ENCODE measurements at places on chromosomes 2 and 18. TPM values are rescaled to one million over a fixed set of nuclear protein-coding genes. Genes with fewer than 3 reads are reported as not detected.

The CYTIP gene
- total RNA-seq, result 5.1 TPM

The ACADL gene
- total RNA-seq, result 9.2 TPM

- DNase-seq, result no peak
Observed at GRCh38 chr2:84781942-84782716, 98.8 kb downstream of the TRABD2A start.

GRCh38 chr2:85736456-85737355 lies 17.1 kb upstream of the ATOH8 start:
- no peak for DNase-seq

DNA sequence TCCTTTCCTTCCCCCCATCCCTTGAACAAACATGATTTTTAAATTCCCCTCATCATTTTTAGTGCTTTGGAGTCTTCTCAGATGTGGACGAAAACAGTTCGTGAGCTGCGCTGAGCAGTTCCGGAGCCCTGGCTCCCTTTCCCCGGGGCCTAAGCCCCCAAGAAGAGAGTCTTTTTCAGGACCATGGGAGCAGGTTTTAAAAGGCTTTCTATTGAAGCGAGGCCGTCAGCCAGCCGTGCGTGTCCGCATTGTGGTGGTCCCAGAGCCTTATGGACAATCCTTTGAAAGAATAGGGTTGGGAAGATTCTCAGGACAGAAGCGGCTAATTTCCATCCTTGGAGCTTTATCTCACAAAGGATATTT lies 290.7 kb downstream of the SOX11 start:
- DNase-seq, result no peak

GRCh38 chr2:127913808-127914457 lies 28.2 kb upstream of the AMMECR1L start:
- DNase-seq, result no peak

The SEC11C gene
- 56.0 TPM for total RNA-seq

GRCh38 chr2:101753720-101754490 lies 56.4 kb downstream of the MAP4K4 start:
- no peak for DNase-seq

DNA sequence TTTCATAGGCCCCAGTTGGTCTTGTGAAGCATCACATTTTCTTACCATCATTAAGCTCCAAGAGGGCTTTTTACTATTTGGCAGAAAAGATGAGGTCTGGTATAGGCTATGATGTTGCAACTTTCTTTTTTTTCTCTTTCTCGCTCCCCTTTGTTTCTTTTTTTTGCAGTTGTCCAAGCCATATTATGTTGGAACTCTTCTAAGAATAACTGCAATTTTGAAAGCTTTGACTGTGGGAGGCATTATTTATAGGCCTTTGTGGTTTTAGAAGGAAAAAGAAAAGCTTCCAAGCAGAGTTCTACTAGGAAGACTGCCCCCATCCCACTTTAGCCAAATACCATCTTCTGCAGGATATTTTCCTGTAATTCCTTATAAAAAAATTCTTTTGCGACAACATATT lies 571.6 kb downstream of the ARHGAP15 start:
- no peak for DNase-seq

DNA sequence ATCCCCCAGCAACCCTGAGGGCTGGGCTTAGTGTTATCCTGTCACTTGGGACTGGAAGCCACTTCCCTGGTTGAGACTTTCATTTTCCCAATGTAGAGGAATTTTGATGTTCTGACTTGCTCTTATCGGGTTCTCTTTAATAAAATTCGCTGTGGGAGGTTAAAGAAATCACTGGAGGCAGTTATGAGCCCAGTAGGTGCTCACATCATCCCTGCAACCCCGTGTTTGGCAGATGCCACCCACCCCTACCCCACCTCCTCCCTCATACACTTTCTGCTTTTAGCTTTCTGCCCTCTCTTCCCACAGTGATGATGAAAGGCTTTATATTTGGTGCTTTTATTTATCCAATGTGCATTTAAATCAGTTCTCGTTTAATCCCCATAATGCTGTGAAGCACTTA lies 106.6 kb downstream of the MAPK4 start:
- no peak for DNase-seq

DNA sequence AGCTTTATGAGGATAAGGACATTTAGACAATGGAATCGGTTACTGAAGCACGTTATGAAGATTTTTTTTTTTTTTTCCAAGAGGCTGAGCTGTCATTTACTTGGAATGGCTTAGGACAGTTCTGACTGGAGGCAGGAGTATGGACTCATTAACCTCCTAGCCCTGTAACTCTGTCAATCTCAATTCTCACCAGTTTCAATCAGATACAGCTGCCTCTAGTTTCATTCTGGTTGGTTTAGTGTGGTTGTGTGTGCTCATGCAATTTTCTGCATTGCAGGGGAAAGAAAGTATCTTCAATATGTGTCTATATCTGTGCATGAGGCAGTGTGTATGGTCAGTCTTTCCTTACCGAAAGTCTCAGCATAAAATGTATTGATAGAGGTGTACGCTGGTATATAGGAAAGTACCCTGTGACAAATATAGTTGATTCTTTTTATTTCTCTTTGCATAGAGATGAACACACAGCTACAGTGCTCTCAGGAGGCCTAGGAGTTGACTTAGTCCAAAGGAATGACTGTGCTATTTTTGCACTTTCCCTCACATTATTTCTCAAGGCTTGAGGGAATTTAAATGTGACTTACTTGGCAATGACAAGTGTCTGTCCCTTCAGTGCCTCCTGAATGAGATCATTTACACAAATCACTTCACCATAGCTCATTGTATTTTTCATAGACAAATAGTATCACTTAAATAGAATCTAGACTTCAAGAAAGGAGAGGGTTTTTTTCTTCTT lies 50.5 kb upstream of the GRB14 start:
- DNase-seq, result no peak

The SS18 gene
- total RNA-seq, result 68.0 TPM

DNA sequence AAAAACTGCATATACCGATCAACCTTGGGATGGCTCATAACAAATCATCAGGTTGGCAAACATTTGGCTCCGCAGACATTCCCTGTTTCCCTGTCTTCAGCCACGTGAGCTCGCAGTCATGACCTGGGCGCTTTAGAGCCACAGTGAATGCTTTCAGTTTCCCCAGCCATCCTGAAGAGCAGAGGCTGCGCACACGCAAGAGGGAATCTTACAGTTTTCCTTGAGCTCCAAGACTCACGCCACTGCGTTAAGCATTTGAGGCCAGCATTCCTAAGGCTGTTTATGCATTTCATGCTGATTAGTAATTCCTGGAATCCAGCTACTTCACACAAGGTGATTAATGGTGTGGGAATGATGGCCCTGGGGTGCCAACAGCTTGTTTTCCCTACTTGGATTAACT lies 95.1 kb downstream of the MTCL1 start:
- DNase-seq, result no peak

- DNase-seq, result no peak
Observed at GRCh38 chr2:127313406-127313805, 19.5 kb upstream of the ERCC3 start.

The EPHA4 gene
- total RNA-seq, result 259 TPM

The GNLY gene
- total RNA-seq, result not detected

The VIL1 gene
- not detected for total RNA-seq

DNA sequence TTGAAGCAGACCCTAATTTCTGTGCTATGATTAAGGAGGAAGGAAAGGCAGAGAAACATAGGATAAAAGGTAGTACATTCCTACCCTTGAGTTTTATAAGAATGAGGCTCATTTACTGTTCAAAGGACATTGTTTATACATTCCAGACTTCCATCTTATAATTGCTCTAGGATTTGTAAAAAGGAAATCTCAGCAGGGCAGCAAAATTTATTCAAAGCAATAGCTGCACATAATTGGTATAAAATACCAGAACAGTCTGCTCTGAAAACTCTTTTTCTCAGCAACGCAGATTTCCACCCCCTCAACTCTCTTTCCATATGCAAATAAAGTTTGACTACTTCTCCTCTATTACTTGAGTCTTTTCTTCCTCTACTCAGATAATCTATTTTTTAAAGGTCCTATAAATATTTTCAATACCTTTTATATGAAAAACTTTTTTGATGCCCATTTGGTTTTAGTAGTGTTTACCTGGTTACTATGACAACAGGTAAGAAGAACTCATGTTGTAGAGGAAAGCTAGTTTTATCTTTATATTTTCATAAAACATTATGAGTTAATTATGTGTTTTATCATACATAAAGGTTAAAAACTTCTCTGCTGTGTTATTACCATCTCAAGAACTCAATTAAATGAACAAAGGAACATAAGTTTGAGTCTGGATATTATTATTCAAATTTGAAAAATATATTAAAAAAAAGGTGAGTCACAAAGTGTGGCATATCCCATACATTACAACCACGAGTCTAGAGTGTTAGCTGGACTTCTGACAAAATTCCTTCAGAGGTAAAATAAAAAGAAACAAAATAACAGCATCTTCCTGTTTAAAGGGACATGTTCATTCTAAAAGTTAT lies 19.9 kb downstream of the RBMS1 start:
- DNase-seq, result no peak

The ALPI gene
- total RNA-seq, result not detected

The CNGA3 gene
- 4.4 TPM for total RNA-seq

The ASIC4 gene
- 8.3 TPM for total RNA-seq

GRCh38 chr2:239208465-239209180 lies 192.2 kb downstream of the HDAC4 start:
- no peak for DNase-seq

DNA sequence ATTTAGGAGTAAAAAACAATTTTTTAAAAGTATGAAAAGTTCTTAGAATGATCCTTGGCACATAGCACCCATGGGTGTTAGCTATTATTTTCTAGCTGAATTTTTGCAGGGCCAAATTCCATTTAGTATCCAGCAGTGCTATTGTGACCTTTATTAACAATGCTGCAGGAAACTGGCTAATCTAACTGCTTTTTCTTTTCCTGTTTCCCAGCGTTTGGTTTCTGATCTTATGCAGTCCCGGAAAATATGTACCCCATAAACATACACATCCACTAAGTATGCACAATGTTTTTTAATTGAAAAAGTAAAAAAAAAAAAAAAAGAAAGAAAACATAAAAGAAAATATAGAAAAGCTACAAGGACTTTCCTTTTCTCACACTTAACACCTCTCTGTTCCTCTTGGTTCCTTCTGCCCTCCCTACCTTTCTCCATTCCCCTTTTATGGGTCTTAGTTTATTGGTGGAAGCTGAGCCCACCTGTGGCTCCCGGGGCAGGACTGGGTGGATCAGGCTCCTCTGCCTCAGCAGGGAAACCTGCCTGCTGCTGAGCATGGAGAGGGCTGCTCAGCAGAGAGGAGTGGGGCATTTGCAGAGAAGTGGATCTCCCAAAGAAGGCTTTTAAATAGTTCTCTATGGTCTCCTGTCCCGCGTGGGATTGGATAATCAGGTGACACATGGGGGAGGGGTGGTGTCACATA lies 9.3 kb upstream of the SLC16A14 start:
- no peak for DNase-seq

GRCh38 chr2:30690126-30690561 lies 117.1 kb downstream of the CAPN13 start:
- DNase-seq, result no peak

- DNase-seq, result no peak
Observed at GRCh38 chr2:25259737-25260124, 82.0 kb downstream of the DNMT3A start.

Measured in occipital lobe (tissue), 3 donors.